ELF-1 (cell line): ENCODE measurements at places on chromosomes 5 and 9.

DNA sequence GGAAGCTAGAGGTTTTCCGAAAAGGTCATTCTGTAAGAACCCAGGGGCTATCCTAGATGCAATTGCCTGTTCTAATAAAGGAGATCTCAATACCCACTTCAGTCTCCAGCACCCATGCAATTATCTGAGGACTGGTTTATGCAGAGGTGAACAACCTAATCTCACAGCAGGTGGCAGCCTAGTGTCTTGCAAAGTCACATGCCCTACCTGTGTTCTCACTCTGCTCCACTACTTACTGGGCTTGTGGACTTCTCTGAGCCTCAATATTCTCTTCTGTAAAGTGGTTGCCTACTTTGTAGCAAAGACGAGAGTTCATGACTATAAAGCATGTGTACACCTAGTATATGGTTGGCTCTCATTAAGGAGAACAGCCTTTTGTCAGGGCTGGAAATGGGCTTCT is 21.0 kb upstream of the ALDH1B1 start:
- no peak for DNase-seq

GRCh38 chr5:81762853-81763252 is 12.0 kb upstream of the SSBP2 start:
- no peak for DNase-seq

GRCh38 chr9:134049236-134049635 is 18.6 kb downstream of the BRD3 start:
- no peak for DNase-seq

DNA sequence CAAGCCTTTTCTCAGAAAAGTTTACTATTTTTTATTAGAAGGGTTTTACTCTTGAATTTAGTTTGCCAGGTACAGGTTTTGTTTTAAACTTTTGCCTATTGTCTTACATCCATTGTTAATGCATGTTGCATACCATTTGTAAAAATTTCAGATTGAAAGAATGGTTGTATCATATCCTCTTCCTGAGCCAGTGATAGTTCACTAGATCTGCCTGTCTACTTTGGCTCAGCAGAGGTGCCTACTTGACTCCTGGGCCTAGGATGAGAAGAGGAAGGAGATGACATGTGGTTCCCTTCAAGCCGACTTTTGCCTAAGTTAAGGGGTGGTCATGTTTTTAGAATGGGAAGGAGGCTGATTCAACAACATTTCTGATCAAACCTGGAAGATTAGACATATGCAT is 232.9 kb downstream of the TRPM3 start:
- no peak for DNase-seq

DNA sequence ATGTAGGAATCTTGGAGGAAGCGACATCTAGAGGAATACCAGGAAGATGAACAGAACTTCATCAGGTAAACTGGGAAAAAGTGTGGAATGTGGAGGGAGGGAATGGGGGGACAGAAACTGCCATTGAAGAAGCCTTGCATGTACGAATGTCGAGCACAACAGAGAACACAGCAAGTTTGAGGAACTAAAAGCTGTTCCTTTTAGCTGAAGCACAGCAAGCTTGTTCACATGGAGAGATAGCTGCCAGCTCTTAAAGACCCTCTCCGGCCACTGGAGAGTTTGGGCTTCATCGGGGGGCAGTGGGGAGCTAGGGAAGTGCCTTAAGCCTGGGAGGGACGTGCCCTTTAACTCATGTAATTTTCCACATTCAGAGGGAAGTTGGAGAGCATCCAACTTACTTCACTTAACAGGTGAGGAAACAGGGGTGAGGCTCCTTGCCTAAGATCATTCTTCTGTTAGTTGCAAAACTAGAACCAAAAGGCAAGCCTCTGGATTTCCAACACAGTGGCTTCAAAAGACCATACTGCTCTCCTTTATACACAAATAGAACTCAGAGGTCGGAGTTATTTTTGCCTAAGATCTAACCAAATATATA is 2.3 kb upstream of the CYFIP2 start:
- no peak for DNase-seq

DNA sequence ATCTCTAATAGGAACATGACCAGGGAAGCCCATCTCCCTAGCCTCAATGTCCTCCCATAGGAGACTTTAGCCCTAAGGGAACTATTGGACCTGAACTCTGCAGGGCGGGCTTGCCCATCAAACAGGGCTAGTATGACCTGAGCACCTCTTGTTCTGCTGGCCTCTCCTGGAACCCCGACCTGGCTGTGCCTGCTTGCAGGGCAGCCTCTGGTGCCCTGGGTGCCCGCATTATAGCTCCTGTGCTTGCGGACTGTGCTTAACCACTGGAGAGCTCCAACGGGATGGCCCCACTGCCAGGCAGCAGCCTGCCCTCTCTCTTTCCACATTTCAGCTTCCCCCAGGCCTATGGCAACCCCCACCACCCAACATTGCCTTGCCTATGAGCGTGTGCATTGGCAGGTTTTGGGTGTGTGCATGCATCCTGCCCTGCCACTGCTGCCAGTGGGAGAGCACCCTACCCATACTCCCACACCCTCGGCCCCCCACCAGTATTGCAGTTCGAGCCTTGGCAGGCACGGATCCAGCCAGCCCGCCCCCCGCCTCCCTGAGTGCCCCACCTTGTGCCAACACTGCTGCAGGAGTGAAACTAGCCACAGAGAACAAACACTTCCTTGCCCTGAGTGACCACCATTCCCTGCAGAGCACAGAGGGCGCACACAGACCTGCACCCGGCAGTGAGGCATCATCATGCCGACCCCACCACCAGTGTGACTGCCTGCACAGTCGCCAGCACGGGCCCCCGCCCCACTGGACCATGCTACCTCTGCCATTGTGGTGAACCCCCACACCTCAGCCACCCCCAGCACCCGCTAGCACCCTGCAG is 1123.8 kb upstream of the CDH6 start:
- no peak for DNase-seq

DNA sequence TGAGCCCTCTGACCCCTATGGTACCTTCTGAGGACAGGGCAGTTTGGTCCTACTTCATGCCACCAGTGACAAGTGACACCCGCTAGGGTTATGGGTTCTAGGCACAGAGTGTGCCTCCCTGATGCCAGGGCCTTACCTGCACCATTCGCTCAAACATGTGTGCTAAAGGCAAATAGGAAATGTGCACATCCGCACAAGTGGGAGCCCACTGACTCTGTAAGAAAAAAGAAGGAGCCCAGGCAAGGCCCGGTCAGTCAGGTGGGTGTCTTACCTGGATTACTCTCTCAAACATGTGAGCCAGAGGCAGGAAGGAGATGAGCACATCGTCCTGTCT is 29.1 kb upstream of the MEIKIN start:
- no peak for DNase-seq

- DNase-seq, result no peak
These were observed 40.5 kb upstream of the MYO10 start for GRCh38 chr5:16976625-16977008.

- no peak for DNase-seq
These were observed 50.2 kb upstream of the ZFAND5 start for GRCh38 chr9:72415163-72415562.

DNA sequence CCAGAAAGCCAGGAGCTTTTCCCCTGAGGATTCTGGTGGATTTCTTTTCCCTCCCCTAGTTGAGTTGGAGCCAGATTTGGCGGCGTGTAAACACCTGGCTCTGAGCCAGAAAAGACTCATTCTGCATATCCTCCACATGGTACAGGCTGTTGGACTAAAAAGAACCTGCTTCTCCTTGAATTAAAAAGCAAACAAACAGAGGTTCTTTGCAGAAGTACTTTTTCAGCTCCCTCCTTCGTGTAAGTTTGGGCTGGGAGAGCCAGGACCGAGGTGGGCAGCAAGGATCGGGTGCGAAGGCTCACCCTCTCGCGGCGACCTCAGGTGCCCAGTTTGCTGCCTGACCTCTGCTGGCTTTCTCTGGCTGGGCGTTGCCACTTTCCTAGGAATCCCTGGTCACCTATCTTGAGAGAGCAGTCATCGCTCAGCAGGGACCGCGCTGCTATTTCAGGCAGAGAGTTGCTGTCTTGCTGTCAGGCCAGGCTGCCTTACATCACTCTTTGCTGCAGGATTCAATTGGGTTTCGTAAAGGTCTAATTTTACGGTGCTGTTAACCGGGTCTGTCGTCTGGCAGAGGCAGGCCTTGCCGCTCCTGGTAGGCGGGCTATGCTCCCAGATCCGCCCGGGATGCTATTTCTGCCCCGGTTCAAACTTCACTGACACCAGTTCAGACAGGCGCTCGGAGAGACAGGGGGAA is 3.2 kb downstream of the PAPPA start:
- DNase-seq, result peak; percentile 81

DNA sequence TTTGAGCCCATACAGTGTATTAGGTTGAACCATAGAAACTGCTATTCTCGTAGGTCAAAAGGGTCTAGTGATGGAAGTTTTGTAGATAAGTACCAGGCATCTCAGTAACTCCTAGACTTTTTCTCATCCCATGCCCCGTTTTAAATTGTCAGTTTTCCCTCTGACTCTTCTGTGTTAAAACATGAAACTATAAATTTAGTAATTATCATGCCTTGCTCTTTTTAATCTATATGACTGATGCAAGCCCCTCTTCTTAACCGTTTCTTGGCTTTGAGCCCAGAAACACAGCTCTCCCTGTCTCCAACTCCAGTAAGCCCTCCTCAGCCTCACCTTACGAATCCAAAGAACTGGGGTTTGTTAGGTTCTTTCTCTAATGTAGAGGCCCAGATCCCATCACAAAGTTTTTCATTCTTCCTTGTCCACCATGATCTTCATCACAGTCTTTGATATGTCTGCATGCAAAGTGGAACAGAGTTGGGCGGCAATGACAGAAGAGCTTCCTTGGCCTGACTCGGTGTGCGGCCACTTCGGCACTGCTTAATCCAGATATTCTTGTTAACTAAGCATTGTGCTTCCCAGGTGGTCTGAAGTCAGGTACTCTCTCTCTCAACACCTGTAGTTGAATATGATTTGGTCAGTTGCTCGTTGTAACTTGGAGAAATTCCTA is 21.1 kb downstream of the RGMB start:
- no peak for DNase-seq

- DNase-seq, result no peak
These were observed 164.7 kb upstream of the TARS1 start for GRCh38 chr5:33275921-33276627.

- DNase-seq, result no peak
These were observed 331.8 kb upstream of the NMUR2 start for GRCh38 chr5:152736906-152737305.

- DNase-seq, result no peak
These were observed 103.2 kb upstream of the SPATA31D4 start for GRCh38 chr9:81824802-81825730.

GRCh38 chr9:75088646-75089372 is 495 bp downstream of the OSTF1 start:
- peak; percentile 68 for DNase-seq

DNA sequence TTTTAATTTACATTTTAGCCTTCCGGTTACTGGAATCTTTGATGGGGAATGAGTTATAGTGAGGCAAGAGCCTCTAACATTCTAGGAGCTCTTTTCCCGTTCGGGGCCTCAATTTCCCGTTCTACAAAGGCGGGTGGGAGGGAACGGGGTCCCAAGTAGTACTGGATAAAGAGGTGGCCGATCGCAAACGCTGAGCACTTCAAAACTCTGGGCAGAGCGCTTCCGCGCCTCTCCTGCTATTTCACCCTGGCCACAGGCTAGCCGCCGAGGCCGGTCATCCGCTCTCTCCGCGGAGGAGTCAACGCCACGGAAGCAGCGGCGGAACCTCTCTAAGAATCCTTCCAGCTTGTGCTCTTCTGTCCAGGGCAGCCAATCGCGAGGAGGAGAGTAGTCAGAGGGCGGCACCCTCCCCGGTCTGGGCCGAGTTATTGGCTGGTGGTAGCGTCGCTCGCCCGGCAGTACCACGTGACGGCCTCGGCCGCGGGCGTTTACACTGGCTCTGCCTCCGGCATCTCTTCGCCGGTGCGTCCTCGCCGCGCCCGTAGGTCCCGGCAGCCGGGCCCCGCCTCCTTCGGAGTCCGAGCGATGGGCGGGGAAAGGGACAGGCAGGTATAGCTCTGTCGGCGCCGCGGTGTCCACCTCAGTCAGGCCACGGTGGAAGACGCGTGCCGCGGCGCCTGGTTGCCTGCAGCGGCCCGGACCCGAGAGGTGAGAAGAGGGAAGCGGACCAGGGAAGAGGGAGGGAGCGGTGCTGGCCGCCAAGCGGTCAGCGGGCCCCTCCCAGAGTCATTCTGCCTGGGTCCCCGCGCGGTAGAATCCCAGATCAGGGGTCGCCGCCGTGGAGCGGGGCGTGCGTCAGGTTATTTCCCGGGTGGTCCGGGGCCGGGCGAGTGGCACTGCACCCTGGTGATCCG is at the start of gene SLC26A2:
Gene SLC26A2, plus strand, starts transcription at position 487 of the 914 bp plus-strand sequence. CDS start 16,895 bp downstream, outside the sequence.
- peak; percentile 99 for DNase-seq
